ENCODE measurements at places on chromosomes 7 and 10. TPM values are rescaled to one million over a fixed set of nuclear protein-coding genes. Genes with fewer than 3 reads are reported as not detected.

Gene NOD1
- total RNA-seq = 5.9 TPM

Gene AEBP1
- 1.6 TPM for total RNA-seq

Gene ZCWPW1
- total RNA-seq = 2.5 TPM

Gene ANKRD7
- not detected for total RNA-seq

Gene ACHE
- not detected for total RNA-seq

Gene PHKG1
- not detected for total RNA-seq

Gene SMKR1
- not detected for total RNA-seq

Gene NKX2-3
- total RNA-seq = not detected

Gene GRID2IP
- 0.21 TPM for total RNA-seq

Gene ZNF107
- total RNA-seq = 4.3 TPM

Gene EPHA1
- total RNA-seq = 87.5 TPM

Gene WDR86
- 0.14 TPM for total RNA-seq

Gene FXYD4
- total RNA-seq = not detected

Gene MYL7
- 0.51 TPM for total RNA-seq

Gene SEMA3E
- 0.51 TPM for total RNA-seq

Gene NME8
- not detected for total RNA-seq

Gene ESYT2
- 56.2 TPM for total RNA-seq

Gene SLC39A12
- total RNA-seq = not detected

Gene CH25H
- total RNA-seq = not detected

Gene HOXA6
- not detected for total RNA-seq

Gene TCF7L2
- 4.7 TPM for total RNA-seq

Gene RP9
- total RNA-seq = 8.6 TPM

Gene VCL
- 77.5 TPM for total RNA-seq

Gene GRM3
- not detected for total RNA-seq

Gene BLNK
- 14.8 TPM for total RNA-seq

Gene INA
- total RNA-seq = 3.7 TPM

Gene METTL27
- total RNA-seq = 0.84 TPM

Gene OR13A1
- not detected for total RNA-seq

Measured in airway epithelial cell (primary cell).